Foreskin fibroblast (primary cell): ENCODE measurements at places on chromosomes 5 and 9.

- DNase-seq = no peak
Measured at GRCh38 chr9:129857207-129857606, 21.9 kb downstream of the USP20 start.

GRCh38 chr5:108529381-108529780, 147.5 kb upstream of the FBXL17 start:
- peak; percentile 10 for DNase-seq

- DNase-seq = no peak
Measured at GRCh38 chr9:81069923-81070322, 619.4 kb downstream of the TLE1 start.

GRCh38 chr5:1075555-1075881, 36.3 kb downstream of the SLC12A7 start:
- no peak for DNase-seq

DNA sequence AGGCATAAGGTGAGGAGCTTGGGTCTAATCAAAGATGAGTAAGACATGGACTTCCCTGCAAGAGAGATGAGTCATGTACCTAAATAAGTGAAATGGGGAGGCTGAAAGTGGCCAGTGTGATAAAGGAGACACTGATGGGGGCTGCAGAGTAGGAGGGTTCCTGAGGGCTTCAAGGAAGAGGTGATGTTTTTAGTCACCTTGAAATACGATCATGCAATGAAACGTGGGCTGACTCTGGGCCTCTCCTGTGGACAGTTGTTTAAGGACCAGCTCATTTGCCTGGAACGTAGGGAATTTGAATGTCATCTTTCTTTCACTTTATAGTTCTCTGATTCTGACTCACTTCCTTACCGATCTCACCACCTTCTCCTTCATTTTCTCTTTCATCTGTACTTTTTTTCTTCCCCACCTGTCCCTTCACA, 49.6 kb upstream of the CPLX2 start:
- DNase-seq = no peak

DNA sequence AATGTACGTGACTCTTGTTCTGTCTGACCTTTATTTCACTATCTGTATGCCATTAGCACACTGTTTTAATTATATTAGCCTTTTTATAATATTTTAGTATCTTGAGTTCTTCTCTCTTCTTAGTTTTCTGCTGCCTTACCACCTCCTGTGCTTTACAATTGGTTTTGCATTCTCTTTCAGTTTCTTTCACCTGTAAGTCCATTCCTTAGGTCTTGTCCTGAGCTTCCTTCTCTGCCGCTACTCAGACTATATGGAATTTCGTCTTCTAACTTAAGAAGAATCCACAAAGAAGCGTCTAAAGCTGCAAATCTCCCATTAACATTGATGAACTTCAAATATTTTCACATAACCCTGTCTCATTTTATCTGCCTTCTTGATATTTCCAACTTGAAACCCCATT, 642.9 kb downstream of the MAT2B start:
- DNase-seq = no peak

GRCh38 chr5:100861148-100861547, 41.9 kb downstream of the ST8SIA4 start:
- no peak for DNase-seq

DNA sequence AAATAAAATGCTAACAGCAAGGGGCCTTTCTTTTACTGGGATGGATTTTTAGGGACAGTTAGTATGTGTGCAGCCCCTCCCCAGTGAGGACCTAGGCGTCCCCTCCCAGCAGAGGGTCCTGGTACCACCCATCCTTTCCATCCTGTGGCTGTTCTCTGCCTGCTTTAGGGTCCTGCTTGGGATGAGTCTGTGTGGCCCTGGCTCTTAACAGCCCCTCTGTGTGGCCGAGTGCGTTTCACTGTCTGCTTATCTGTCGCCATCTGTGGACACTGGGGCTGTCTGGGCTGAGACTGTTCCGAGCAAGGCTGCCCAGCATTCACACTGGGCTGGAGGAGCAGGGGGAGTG, 17.0 kb downstream of the WNK2 start:
- no peak for DNase-seq

DNA sequence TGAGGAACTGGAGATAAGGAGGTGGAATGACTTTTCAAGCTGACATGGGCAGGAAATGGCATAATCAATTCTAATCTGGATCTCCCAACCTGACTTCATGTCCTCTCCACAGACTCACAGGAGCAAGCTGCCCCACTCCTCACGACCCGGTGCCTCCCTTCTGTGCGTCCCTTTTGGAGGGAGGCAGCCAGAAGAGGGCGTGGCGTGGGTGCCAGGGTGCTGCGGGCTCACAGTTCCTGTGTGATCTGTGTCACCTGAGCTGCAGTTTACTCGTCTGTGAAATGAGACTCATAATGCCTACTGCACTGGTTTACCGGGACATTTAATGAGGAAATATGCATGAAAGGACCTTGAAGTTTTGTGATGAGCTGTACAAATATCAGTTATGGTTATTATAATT, 207.4 kb downstream of the DAB2IP start:
- DNase-seq = no peak

GRCh38 chr5:123717139-123717538, 205.2 kb downstream of the CSNK1G3 start:
- DNase-seq = peak; percentile 55

- peak; percentile 29 for DNase-seq
Measured at GRCh38 chr5:65862384-65862783, 64.0 kb upstream of the ERBIN start.

DNA sequence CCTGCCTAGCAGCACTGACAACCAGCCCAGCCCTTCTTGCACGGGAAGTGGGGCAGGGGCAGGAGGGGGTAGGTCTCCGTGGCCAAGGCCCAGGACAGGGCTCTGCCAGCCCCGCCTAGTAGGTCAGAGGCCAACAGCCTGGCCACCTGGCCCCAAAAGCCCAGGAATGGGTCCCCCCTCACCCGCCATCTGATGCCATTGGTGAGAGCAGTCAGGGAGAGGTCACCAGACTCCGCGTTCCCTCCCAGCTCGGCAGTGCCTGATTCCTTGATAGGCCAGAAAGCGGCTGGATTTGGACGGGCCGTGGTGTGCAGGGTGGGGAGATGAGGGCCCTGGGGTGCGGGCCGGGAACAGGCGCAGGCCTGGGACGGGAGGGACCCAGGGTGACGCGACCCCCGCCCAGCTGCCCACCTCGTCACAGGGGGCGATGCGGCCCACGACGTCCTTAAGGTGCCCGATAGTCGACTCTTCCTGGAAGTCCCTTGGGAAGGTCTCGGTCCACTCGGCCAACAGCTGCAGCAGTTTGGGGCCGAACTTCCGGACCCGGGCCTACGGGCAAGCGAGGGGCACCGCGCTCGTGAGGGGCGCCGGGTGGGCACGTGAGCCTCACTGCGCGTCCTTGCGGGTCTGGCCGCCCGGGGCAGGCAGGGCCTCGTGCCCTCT, 64.5 kb upstream of the RNF130 start:
- DNase-seq = no peak

DNA sequence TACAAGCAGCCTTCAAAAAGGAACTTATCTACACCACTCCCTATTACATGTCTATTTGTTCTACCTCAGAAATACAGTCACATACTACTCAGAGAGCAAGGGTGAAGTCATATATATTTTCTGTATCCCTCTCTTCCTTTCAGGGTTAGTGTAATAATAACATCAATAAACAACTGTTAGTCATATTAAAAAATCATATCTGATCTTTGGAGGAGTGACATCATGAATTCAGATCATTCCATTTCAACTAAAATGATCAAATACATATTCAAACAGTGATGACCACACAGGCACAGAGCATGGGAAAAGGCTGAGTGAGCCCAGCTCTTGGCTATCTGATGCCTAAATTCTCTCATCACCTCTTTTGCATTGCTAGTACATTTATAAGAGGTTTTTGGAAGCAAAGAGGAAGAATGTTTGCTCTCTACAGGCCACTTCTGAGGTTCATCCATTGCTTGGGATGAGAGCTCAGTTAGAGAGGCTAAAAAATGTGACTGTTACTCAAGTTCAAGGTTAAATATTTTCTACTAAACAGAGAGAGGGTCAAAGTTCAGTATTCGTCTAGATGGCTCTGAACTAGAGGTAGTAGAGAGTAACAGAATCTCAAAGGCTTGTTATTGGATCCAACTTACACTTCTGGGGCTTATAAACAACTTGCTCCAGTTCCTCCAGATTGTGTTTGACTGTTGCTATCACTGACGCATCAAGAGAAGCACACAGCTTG, 39.0 kb downstream of the RIGI start:
- DNase-seq = peak; percentile 42

GRCh38 chr5:6236170-6236793, 142.1 kb downstream of the MED10 start:
- no peak for DNase-seq

DNA sequence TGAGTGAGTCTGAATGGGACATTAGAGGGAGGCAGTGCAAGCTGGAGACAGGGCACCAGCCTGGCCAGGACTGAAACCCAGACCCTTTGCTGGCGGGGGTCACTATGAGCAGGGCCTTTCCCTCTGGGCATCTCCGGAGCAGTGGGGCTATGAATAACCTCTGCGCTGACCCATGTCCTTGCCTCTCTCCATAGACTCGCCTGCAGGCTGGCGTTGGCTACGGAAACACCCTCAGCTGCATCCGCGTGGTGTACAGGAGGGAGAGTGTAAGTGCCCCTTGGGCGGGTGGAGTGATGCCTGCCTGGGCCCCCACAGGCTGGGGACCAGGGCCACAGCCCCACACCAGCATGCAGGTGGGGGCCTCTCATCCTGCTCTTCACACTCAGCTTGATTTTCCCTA, 15.8 kb downstream of the SLC25A48 start:
- no peak for DNase-seq

GRCh38 chr5:38926121-38926520, 80.3 kb downstream of the OSMR start:
- DNase-seq = peak; percentile 55

- DNase-seq = no peak
Measured at GRCh38 chr9:93886911-93887310, 68.2 kb downstream of the BARX1 start.

DNA sequence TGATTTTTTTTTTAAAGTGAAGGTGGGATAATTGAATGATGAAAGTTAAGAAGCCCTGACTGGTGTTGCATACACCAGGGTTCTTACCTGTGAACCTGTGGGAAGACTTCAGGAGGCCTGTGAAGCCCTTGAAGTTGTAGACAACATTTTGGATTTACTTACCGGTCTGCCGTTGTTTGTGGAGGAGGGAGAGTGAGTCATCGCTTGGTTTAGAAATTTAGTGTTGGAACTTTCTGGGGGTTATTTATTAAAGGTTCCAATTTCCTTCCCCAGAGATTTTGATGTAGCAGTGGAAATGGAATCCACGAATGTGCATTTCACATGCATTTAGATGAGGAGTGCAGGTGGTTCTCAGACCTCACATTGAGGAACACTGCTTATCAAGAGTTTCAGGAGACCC, 49.6 kb downstream of the ARHGAP26 start:
- DNase-seq = peak; percentile 63

DNA sequence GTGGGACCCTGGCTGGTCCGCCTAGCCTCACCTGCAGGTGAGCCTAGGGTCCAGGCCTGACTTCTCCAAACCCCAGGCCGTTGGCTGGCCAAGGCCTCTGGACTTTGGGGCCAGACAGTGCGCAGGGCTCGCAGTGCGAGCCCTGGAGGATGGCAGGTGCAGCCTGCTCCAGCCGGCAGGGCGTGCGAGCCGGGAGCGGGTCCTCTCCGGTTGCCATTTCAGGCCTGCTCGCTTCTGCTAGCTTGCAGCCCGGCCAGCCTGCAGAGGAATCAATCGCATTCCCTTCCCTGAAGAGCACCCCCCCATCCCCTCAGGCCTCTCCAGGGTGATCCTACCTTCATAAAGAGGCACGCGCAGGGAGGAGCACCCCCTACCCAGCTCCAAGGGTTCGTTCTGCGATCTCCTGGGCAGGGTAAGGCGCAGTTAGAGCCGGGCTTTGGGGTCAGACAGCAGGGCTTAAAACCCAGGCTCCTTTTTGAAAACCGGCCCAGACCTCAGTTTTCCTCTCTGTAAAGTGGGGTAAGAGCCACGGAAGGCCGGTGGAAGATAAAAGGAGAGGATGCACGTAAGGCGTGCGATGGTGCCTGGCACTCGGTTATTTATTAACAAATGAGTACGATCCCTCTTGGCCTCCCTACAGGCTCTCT, 6.2 kb downstream of the BARHL1 start:
- DNase-seq = no peak

DNA sequence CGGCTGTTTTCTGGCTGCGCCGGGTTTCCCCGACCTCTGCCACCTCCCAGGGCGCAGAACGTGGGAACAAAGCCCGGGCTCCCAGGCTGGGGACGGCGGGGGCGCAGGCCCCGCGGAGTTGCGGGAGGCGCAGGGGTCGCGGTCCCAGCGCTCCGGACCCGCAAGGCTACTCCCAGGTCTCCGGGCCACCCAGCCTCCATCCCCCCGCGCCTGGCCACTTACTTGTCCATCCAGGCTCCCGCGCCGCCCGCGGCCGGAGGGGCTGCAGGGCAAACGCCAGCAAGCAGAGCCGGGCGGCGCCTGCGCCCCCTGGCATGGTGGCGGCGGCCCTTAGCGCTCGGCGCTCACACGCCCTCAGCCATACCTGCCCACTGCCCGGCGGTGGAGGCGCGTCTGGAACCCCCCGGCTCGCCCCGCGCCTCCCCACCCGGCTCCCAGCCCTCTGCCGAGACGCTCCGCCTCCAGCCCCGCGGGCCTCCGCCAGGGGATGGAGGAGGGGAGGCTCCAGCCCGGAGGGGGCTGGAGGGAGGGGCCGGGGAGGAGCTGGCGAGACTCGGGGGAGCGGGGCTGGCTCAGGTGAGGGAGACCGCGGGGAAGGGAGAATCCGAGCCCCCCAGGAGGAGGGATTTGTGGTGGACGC, at the start of gene ADAM19:
Gene ADAM19 (minus strand): TSS at position 395 of the 640 bp plus-strand sequence. CDS start 79 bp downstream, at position 316.
- DNase-seq = no peak

GRCh38 chr5:43171451-43171850, 20.6 kb upstream of the NIM1K start:
- DNase-seq = no peak

DNA sequence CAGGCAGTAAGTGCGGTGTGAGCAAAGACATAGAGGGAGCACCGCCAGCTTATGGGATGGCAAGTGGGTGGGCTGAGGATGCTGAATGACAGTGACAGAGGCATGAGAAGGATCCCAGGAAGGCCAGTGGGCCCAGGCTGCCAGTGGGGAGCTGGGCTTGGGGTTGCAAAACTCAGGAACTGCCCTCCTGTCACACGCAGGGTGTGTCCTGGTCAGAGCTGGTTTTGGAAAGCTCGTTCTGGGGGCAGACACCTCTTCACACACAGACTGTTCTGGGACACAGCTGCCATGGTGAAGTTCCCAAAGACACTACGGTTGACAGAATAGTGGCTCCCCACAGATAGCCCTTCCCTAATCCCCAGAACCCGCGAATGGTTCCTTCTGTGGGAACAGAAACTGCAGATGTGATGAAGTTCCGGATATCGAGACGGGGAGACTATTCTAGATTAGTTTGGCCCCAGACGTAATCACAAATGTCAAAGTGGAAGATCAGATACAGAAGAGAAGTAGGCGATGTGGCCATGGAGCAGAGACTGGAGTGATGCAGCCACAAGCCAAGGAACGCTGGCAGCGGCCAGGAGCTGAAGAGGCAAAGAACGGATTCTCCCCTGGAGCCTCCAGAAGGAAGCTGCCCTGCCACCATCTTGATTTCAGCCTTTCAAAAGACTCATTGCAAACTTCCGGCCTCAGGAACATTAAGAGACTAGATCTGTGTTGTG, 159.0 kb downstream of the COL23A1 start:
- no peak for DNase-seq
